ENCODE measurements at places on chromosomes 3 and 15. TPM values are rescaled to one million over a fixed set of nuclear protein-coding genes. Genes with fewer than 3 reads are reported as not detected.

GRCh38 chr3:11328196-11328945 lies 56.2 kb downstream of the ATG7 start:
- H3K27me3 ChIP-seq, result no peaks in the 10 kb centered on the region
- H3K36me3 ChIP-seq, result peaks cover 100% of the 10 kb centered on the region
- H3K27ac ChIP-seq, result no peak overlapping the region
- no peak overlapping the region for H3K4me3 ChIP-seq
- DNase-seq, result no peak

DNA sequence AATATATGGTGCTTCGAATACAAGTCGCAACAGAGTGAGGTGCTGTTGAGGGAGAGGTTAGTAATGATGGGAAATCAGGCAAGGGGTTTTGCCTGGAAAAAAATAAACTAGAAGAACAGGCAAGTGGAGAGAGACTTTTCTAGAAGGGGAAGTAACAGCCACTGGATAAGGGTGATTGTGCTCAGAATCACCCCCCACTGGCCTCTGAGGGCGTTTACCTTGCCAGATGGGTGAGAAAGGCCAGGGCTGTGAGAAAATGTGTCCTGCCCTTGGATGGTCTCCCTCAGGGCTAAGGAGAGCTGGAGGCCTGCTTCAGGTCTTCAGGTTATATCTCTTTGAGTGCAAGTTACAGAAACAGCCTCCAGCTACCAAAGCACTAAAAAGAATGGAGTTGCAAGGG lies 151.8 kb downstream of the MEX3B start:
- no peak for DNase-seq
- H3K36me3 ChIP-seq, result no peaks in the 10 kb centered on the region
- H3K4me1 ChIP-seq, result no peaks in the 10 kb centered on the region
- no peaks in the 10 kb centered on the region for H3K27me3 ChIP-seq
- H3K4me3 ChIP-seq, result no peak overlapping the region

DNA sequence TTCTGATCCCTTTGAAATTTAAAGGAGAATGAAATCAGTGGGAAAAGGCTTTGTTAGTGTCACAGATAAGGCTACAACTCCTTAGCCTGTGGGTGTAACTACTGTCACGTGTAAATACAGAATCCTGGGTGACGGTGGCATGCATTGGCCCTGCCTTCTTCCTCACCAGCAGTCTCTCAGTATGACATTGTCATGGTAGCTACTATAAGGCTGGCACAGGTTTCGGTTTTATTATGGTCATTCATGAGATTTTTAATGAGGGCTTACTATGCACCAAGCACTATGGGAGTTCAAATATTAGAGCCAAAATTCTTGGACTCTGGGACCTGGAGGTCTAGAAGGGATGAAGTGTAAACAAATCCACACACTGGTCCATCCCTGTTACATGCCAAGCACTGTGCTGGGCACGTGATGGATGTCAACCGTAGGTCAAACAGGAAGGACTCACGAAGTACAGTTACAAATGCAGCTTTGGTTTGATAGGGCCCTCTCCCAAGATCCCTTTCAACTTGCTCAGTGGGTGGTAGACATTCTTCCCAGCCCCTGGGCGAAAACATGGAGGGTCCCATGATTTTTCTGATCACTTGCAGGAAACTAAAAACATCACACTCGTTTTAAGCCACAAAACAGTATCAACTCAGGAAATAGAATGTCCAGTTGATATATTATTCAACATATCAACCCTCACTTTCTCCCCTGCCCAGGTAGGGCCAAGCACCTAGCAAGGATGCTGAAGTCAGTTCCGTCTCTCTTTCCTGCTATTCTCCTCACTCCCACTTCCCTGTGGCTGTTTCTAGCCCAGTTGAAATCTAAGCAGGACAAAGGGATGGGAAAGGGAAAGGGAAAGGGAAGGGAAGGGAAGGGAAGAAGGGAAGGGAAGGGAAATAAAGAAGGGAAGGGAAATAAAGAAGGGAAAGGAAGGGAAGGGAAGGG lies 25.3 kb downstream of the BFSP2 start:
- no peak for DNase-seq
- no peak overlapping the region for H3K4me3 ChIP-seq
- H3K27me3 ChIP-seq, result no peaks in the 10 kb centered on the region
- peaks cover 6% of the 10 kb centered on the region for H3K4me1 ChIP-seq

- no peak for DNase-seq
- H3K27me3 ChIP-seq, result no peaks in the 10 kb centered on the region
These were observed 126.6 kb upstream of the MME start for GRCh38 chr3:154953538-154953937.

DNA sequence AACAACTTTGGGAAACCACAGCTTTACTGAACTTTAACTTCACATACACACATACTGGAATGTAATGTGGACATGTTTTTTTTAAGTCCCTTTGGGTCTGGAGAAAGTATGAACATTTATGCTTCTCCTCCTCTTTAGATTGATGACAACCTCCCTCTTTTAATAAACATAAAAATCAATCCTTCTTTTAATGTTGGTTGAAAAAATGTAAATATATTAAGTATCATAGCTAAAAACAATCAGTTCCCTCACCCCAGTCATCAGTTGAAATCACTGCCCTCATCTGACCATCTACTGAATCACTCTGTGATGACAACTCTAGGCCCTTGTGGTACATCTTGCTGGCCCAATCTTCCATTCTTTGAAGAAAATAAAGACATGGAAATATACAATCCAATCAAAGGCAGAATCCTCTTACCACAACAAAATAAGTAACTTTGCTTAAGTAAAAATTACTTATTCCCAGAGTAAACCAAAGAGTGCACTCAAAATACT lies 6.4 kb downstream of the AAGAB start:
- no peak overlapping the region for H3K4me3 ChIP-seq
- no peak overlapping the region for H3K27ac ChIP-seq
- H3K36me3 ChIP-seq, result peaks cover 15% of the 10 kb centered on the region
- peaks cover 15% of the 10 kb centered on the region for H3K4me1 ChIP-seq
- H3K27me3 ChIP-seq, result no peaks in the 10 kb centered on the region
- no peak for DNase-seq

DNA sequence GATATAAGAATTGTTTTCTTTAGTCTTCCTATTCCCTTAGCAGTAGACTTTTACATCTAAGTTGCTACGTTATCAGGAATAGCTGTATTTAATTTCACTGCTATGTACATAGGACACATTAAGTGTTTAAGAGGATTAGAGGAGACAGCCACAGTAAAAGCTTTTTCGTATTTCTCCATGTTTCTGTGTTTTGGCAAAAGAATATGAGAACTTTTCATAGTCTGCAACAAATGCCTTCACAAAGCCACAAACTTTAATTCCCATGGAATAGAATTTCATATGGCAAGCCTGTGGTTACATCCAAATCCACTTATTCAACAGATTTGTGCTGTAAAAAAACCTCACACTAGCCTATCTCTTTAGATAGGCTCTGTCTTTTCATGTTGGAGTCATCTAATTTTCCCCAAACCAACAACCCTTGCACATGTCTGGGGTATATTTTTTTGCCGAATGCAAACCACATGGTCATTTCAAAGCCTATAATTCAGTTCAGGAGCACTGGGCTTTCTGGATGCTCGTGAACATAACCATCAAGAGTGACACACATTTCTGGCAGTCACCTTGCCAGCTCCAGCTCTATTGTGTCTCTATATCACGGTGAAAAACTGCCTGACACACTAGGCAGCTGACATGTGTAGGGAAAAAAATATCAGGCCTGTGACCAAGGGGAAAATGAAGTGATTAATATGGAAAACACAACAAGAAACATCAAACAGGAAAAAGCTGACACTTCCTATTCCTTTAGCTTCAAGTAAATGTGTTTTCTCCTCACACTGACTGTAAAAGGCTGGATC lies 19.2 kb downstream of the PLD1 start:
- no peaks in the 10 kb centered on the region for H3K27me3 ChIP-seq
- peaks cover 6% of the 10 kb centered on the region for H3K36me3 ChIP-seq
- H3K27ac ChIP-seq, result peak overlapping the region; percentile 67
- no peak overlapping the region for H3K4me3 ChIP-seq

- no peak overlapping the region for H3K27ac ChIP-seq
- H3K4me3 ChIP-seq, result no peak overlapping the region
- no peaks in the 10 kb centered on the region for H3K36me3 ChIP-seq
- H3K4me1 ChIP-seq, result no peaks in the 10 kb centered on the region
These were observed 449.4 kb upstream of the PROK2 start for GRCh38 chr3:72234391-72234790.

DNA sequence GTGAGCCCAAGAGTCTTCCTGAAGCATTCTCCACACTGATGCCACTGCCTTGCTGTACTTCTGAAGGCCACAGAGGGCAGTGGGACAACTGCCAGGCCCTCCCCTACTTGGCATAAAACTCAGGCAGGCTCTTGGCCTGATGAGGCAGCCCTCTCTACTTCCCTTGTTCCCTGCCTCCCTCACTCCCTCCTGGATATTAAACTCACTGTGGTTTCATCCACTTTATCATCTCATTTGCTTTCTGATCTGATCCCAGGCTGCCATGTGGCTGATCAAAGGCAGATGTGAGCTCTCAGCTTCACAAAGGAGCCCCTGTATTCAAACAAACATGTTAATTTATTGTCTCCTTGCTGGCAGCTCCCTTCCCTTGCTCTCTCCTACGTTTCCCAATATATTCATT lies 533.5 kb downstream of the IGSF11 start:
- no peaks in the 10 kb centered on the region for H3K4me1 ChIP-seq
- no peaks in the 10 kb centered on the region for H3K27me3 ChIP-seq
- H3K4me3 ChIP-seq, result no peak overlapping the region
- no peak overlapping the region for H3K27ac ChIP-seq
- no peaks in the 10 kb centered on the region for H3K36me3 ChIP-seq

GRCh38 chr3:170809975-170810357 lies 60.0 kb downstream of the RPL22L1 start:
- H3K27me3 ChIP-seq, result no peaks in the 10 kb centered on the region
- H3K4me3 ChIP-seq, result no peak overlapping the region
- no peak for DNase-seq

GRCh38 chr3:197456261-197457091 lies 99.3 kb downstream of the BDH1 start:
- peak overlapping the region; percentile 49 for H3K4me3 ChIP-seq
- peaks cover 21% of the 10 kb centered on the region for H3K4me1 ChIP-seq
- H3K27me3 ChIP-seq, result peaks cover 10% of the 10 kb centered on the region
- peak overlapping the region; percentile 68 for H3K27ac ChIP-seq
- peak; percentile 88 for DNase-seq
- no peaks in the 10 kb centered on the region for H3K36me3 ChIP-seq

- no peaks in the 10 kb centered on the region for H3K27me3 ChIP-seq
- H3K4me1 ChIP-seq, result no peaks in the 10 kb centered on the region
- H3K27ac ChIP-seq, result no peak overlapping the region
- peaks cover 15% of the 10 kb centered on the region for H3K36me3 ChIP-seq
- no peak for DNase-seq
These were observed 8.6 kb upstream of the STX19 start for GRCh38 chr3:94036909-94037507.

- no peak for DNase-seq
- no peak overlapping the region for H3K4me3 ChIP-seq
- no peak overlapping the region for H3K27ac ChIP-seq
- H3K27me3 ChIP-seq, result no peaks in the 10 kb centered on the region
- no peaks in the 10 kb centered on the region for H3K36me3 ChIP-seq
- H3K4me1 ChIP-seq, result peaks cover 20% of the 10 kb centered on the region
These were observed 16.5 kb downstream of the VIPR1 start for GRCh38 chr3:42518800-42519567.

GRCh38 chr15:26623071-26623470 lies 149.8 kb downstream of the GABRB3 start:
- DNase-seq, result no peak
- H3K4me3 ChIP-seq, result no peak overlapping the region
- no peaks in the 10 kb centered on the region for H3K36me3 ChIP-seq
- H3K27ac ChIP-seq, result no peak overlapping the region
- no peaks in the 10 kb centered on the region for H3K4me1 ChIP-seq

DNA sequence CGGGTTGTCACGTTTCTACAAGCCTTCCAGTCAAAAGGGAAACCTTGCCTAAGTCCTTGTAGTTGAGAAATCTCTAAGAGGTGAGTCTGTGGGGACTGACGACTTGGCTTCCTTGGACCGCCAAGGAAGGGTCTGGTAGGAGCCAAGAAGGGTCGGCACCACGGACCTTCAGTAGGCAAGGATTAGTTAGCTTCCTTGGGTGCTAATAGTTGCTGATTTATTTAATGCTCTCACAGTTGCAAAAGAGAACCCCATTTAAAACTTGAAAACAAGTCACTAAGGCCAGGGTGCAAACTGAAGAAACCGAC lies 361 bp upstream of the LCMT2 start:
- peak overlapping the region; percentile 85 for H3K4me3 ChIP-seq
- peak overlapping the region; percentile 95 for H3K27ac ChIP-seq
- H3K27me3 ChIP-seq, result no peaks in the 10 kb centered on the region
- H3K4me1 ChIP-seq, result peaks cover 28% of the 10 kb centered on the region

GRCh38 chr3:38655708-38656300 lies 6.3 kb upstream of the SCN5A start:
- no peaks in the 10 kb centered on the region for H3K36me3 ChIP-seq
- no peak overlapping the region for H3K4me3 ChIP-seq
- peaks cover 6% of the 10 kb centered on the region for H3K4me1 ChIP-seq

DNA sequence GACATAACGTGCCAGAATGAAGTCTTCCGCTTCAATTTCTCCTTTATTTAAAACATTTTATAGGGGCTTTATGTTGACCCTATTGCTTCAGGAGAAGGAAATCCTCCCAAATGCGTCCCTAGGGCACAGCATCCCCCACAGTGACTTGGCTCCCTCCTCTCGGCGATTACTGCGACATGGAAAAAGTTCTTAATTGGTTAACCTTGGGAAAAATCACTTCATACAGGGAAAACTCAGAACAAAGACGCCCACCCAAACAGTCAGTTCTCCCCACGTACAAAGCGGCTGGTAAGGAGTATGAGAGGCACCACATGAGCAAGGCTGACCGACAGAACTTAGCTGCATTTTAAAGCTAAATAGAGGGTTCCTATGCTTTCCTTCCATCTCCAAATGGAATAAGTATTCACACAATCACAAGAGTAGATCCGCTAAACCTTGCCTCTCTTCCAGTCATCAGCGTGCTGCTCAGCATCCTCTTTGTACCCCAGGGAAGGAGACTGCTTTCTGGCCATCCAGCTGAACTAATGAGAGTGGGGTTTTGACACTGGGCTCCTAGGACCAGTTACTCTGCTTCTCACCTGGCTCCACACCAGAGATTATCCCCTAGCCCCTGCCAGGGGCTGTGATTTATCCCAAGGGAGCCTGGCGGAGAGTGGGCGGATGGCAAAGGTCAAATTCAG lies 415.3 kb upstream of the WNT5A start:
- no peak overlapping the region for H3K4me3 ChIP-seq
- H3K27ac ChIP-seq, result no peak overlapping the region
- no peaks in the 10 kb centered on the region for H3K36me3 ChIP-seq
- H3K4me1 ChIP-seq, result peaks cover 3% of the 10 kb centered on the region
- no peak for DNase-seq
- H3K27me3 ChIP-seq, result no peaks in the 10 kb centered on the region

- no peak for DNase-seq
- no peak overlapping the region for H3K27ac ChIP-seq
- H3K36me3 ChIP-seq, result no peaks in the 10 kb centered on the region
- H3K27me3 ChIP-seq, result no peaks in the 10 kb centered on the region
- no peak overlapping the region for H3K4me3 ChIP-seq
These were observed 54.3 kb downstream of the SLC30A4 start for GRCh38 chr15:45468294-45468693.

Gene FAM227B
- polyA plus RNA-seq, result 4.4 TPM

Gene HYKK
- polyA plus RNA-seq, result 1.2 TPM

Gene PARP15
- polyA plus RNA-seq, result 128 TPM

Gene GOLGA6L9
- 4.6 TPM for polyA plus RNA-seq

Gene CCR3
- 0.28 TPM for polyA plus RNA-seq

Gene CAMP
- 14.1 TPM for polyA plus RNA-seq

Gene KLHL40
- 0.17 TPM for polyA plus RNA-seq

Gene ANKRD34C
- not detected for polyA plus RNA-seq

Measured in spleen (tissue), 13 donors.